ENCODE measurements at places on chromosomes 6 and 20.

DNA sequence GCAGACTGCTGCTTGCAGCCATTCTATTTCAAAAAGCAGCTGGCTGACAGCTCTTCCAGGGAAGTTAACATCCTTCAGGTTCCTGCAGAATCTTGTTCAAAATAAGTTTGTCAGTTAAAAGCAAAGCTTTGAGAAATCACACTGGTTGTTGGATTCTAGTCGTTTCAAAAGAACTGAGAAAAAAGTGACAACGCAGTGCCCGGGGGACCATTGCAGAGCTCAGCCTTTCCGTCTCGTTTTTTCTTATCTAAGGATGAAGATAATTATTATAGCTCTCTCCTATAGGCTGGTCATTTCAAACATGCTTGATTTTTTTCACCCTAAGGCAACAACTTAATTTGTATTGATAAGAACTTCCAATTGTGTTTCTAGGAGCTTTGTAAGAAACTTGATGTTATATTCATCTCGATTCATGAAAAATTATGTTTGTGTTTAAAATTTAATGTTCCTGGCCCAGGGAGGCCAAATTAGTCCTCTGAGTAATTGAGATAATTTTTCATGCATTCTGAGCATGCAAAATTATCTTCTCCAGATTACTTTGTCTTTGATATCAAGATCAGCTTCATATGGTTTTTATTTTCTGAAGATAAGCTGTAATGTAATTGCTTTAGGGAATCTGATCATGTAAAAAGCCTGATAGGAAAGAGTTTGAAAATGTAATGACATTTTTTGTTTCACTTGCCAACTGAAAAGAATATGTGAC lies 58.4 kb downstream of the SNAP25 start:
- no peak for DNase-seq

DNA sequence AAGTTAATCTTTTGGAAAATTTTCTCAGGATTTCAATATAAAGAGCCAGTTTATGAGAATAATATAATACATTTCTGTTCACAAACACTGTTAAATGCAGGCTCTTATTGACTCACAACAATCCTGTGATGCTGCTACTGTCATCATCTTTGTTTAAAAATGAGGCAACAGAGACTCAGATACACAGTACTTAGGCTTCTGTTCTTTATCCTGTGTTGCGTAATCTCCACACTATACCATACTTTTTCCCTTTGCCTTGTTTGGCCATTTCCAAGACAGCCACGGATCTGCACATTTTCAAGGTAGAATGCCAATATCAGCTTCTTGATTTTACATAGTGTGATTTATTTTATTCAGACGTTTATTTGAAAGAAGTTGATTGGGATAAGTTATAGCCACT lies 699.0 kb upstream of the CITED2 start:
- no peak for DNase-seq

DNA sequence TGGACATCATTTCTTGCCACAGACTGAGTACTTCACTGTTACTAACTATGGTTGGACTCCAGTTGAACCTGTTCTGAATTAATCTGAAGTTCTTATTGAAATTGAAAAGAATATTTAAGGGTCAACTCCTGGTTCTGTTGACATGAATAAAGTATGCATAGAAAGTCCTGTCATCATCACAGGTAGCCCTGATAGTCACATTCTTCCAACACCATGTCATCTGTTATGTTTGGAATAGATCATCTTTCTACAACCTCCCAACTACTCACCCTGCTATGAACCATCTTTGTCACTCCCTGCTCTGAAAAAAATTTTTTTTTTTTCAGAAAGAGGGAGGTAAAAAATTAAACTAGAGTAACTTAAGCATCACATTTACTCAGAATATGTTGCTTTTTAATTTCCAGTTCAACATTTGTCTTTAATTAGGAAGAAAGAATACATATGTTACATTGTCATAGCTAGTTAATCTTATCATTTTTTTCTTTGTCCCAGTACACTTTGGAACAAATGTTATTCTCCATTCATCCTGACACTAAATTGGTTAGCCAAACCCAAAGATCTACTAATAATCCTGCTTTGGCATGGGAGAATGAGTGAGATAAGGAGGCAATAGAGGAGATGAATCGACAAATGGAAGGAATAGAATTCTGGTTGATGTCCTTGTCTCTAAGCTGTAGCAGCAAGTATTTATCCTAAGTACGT lies 775.1 kb upstream of the NRSN1 start:
- DNase-seq, result no peak

GRCh38 chr6:158687506-158687905 lies 37.7 kb downstream of the SYTL3 start:
- DNase-seq, result no peak

DNA sequence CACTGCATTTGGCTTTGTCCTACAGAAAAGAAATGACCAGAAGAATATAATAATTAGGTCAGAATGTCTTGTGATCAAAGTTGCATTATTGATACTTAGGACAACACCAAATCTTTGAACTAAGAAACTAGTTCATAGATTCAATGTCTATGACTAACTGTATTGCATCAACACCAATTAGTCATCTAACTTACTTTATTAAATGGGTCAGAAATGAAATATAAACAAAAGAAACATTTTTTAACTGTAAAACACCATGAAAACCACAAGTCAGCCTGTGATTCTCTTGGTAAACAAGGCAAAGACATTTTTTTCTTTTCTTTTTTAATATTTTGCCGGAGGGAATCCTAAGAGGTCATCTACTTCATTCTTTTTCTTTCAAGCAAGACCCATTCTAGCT lies 114.1 kb upstream of the HDDC2 start:
- DNase-seq, result no peak

DNA sequence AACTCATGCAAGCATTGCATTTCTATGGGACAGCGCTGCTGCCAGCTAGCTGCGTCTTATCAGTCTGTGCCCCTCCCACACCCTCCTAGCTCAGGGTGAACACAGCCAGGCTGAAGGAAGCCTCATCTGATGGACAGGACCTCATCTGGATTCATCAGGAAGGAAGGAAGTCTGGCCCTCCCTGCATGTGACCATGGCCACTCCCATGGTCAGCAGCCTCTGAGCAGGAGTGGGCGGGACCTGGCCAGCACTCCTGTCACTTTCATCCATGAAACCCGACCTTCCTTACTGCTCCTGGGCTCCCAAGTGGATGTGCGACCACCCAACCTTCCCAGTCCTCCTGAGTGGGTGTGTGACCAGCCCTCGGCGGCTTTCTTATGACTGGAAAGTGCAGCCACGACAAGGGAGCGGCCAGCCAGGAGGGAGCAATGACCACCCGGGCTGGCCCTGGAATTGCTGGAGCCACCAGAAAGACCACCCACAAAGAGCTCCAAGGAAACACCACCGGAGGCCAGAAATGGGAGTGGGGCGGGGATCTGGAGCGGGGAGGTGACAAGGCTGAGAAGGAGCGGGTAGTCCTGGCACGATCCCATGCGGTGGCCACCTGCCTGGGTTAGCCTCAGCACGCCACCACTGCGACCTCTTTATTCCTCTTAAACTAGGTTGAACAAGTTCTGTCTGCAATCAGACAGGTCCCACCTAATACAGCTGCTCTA lies 241.2 kb downstream of the TTLL2 start:
- DNase-seq, result no peak

DNA sequence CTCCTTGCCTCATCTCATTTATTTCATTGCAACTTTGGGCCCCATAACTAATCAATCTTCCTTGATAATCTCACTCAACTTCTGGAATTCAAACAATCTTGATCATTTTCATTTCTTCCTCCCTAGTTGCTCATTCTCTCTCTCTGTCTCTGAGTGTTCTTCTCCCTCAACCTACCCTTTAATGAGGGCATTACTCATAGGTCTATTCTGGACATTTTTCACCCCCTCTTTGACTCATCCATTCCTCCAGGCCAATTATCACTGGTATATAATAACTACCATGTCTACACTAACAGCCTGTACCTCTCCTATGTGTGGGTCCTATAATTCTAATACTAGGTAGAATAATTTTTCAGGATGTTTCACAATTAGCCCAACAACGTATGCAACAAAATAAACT lies 78.8 kb downstream of the COL21A1 start:
- no peak for DNase-seq

DNA sequence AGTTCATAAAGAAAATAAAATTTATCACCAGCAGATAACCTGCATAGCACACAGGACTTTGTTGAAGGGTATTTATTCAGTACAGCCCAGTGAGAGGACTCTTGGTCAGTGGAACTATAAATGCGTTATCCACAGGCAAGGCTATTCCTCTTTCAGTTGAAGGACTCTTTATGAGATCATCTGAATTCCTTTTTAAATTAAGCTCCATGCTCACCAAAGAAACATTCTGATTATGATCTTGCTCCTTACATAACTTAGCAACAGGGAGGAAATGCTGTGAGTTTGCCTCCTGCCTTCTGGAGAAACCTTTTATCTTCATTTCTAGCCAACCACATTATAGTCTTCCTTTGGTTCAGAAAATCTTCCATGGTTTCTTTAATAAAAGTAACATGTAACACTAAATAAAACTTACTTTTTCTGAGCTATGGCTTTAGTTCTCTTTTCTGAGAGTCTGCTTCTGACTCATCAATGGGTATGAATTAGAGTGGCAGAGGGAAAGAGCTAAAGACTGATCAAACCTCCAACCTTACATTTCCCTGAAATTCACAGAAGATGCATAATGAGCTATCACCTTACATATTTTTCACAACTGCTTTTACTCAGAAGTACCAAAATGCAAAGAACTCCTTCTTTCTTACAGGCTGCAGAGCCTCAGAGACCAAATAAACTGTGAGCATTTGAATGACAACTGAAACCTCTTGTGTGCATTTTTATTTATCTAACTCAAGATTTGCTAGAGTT lies 267.2 kb downstream of the ADGRG6 start:
- DNase-seq, result no peak

- DNase-seq, result no peak
These were observed 101.3 kb upstream of the ESR1 start for GRCh38 chr6:151705993-151706733.

GRCh38 chr20:63756648-63756991 lies 17.0 kb downstream of the SLC2A4RG start:
- DNase-seq, result no peak

DNA sequence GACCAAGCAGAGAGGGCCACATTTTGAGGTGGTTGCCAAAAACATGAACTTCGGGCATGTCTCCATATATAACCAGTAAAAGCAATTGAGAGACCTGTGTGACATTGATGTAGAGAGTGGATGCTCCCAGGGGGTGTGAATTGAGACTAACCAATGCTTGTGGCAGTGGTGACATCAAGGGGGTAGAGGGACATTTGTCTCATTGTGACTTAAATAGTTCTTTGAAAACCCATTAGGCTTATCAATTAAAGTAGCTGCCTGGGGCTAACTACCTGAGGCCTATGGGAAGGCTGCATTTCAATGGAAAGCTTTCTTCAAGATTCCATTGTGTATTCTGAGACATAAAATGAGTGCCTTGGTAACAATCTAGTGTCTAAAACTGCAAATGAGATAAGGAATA lies 82.1 kb upstream of the FABP7 start:
- DNase-seq, result no peak

DNA sequence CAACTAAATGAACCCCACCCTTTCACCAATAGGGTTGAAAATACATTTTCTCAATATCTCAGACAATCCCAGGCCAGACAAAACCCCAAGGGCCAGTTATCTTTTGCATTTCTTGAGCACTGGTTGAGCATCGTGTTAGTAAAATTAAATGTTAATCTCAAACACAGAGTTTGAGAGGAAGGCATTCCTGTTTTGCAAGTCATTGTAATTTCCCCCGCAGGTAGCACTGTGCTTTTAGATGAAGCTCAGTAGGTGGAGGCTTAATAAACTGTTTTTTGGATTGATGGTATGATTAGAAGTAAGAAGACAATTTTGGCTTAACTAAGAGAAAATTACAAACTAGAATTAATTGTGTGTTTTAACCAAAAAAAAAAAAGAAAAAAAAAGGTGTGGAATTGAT lies 998.6 kb upstream of the FLRT3 start:
- no peak for DNase-seq

DNA sequence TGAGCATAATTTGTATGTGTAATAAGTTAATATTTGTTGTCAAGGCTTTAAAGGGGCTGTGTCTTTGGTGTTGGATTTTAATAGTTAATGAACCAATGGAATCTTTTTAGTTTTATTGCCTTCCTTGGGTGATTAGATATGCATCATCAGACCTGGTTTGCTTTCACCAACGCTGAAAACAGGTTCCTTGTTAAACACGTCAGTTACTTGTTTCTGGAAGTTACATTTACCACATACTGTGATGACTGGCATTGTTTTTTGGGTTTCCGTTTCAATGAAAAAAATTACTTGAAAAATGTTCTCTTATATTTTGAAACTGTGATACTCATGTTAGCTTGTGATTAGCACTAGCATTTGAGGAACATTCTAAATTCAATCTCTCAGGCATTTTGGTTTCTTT lies 58.6 kb upstream of the RNF144B start:
- no peak for DNase-seq

GRCh38 chr6:9515633-9516606 lies 899.0 kb downstream of the TFAP2A start:
- DNase-seq, result no peak

- no peak for DNase-seq
These were observed 10.2 kb downstream of the ACSS1 start for GRCh38 chr20:25047766-25048165.

DNA sequence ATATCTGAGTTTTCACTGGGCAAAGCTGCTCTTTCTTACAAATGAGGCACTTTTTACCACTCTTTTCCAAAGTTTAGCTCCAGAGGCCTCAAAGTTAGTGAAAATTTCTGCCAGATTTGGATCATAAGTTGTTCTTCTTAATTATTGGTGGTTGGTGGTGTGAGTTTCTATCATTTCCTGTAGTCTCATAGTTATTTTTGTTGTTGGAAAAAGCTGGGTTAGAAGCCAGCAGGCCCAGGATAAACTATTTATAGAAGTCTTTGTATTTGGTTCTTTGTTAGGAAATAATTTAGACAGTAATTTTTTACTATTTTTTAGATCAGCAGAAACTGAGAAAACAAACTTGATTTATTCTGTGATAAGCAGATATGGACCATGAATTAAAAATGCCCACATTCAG lies 10.6 kb downstream of the PFDN4 start:
- DNase-seq, result no peak

- no peak for DNase-seq
These were observed 1.9 kb downstream of the ABRACL start for GRCh38 chr6:139030228-139030963.

GRCh38 chr6:134105940-134106339 lies 53.5 kb upstream of the SLC2A12 start:
- DNase-seq, result no peak

DNA sequence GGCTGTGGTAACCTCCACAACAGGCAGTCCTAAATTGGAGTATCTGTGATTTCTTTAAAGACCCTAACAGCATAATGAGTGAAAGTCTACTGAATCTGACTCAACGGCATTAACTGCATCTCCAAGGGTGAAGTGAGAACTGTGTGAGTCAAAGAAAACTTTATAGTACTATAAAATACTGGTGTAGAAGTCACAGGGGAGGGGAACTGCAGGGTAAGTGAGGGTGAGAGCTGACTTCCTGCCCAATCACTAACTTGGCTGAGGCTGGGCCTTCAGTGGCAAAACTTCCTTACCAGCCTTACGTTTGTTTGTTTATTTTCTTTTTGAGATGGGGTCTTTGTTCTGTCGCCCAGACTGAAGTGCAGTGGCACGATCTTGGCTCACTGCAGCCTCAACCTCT lies 109.8 kb downstream of the PTPRK start:
- DNase-seq, result no peak

Measured in effector CD4-positive, alpha-beta T cell (primary cell).